Fibroblast of the conjunctiva (primary cell): ENCODE measurements at places on chromosomes 12 and 14.

- DNase-seq: no peak
Measured at GRCh38 chr12:12305568-12306300, 38.9 kb upstream of the LRP6 start.

- no peak for DNase-seq
Measured at GRCh38 chr12:104669089-104669721, 212.5 kb downstream of the CHST11 start.

DNA sequence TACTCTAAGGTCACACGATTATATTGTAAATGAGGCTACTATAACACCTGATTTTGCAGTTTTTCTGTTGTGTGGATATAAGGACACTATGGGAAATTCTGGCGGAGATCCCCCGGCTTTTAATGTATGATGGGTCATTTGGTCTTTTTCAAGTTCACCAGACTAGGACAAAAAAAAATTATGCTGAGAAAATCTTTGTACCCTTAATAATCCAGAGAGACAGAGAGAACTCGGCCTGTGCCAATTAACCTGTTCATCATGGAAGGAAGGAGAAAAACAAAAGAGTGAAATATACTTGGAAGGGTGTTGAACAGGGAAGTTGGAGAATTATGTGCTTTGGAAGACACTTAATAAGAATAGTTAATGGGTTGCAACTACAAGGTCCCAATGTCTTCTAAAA lies 62.2 kb upstream of the KICS2 start:
- no peak for DNase-seq

DNA sequence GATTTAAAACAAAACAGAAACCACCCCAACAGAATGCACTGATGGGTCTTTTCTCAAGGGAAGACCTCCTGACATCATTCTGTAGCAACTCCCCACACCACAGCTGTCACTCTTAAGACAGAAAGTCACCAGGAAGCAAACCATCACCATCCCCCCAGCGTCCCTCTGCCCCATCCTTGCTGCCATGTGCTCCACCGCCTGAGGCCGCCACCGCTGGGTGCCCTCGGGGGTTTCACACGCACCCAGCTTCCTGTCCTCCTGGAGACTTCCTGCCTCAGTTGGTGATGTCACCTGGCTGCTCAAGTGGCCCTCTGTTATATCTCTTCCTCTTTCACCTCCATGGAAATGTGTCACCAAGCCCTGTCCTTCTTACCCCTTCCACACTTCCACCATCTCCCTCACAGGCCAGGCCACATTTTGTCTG lies 71.4 kb upstream of the GPR68 start:
- no peak for DNase-seq

DNA sequence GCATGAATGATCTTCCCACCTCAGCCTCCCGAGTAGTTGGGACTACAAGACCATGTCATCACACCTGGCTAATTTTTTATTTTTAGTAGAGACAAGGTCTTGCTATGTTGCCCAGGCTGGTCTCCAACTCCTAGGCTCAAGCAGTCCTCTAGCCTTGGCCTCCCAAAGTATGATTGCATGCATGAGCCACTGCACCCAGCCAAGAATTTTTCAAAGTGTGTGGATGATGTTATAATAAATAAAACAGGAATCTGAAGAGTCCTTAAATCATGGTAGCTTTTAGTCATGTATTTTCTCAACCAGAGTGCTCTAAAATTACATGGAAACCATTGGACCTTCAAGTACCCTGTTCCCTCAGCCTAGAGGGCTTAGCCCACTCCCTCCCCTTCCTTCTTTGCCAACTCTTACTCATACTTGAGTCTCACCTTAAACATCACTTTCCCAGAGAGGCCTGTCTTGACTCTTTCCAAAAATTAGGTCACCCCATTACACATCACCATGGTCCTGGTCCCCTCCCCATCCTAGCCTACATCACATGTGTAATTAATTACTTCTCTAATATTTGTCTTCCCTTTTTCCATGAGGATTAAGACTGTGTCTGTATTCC lies 52.2 kb upstream of the BICDL1 start:
- DNase-seq: no peak

DNA sequence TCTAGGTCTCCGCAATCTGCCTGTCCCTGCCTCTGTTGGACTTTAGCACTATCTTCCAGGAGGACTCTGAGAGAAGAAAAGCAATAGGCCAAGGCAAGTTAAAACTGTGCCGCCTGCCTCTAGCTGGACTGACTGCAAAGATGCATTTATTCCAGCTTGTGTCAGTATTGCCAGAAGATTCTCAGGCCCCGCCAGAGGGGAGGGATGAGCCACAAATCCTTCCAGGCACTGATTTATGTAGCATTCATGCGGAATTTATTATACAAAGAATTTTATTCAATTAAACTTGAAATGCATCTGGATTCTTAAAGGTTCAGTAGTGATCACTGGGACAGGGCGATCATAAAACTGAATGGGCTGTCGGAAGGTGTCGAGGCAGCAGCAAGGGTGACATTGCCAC lies 19.8 kb downstream of the MMAB start:
- DNase-seq: no peak

GRCh38 chr12:123089140-123089539 lies 61.8 kb downstream of the PITPNM2 start:
- DNase-seq: no peak

DNA sequence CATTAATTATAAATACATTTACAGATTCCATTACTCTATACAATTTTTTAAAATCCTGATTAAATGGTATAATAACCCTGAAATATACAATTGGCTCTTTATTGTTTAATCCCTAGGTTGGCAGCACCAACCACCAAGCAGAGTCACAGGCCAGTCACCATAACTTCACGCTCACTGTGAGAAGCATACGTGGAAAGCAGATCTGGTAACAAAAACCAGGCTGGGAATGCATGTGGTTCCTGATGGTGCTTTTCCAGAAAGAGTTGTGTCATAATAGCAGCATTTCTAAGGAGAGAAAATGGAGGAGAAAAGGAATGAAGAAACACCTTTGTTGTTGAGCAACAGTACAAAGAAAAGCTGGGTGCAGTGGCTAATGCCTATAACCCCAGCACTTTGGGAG lies 66.1 kb downstream of the SIX6 start:
- DNase-seq: no peak

DNA sequence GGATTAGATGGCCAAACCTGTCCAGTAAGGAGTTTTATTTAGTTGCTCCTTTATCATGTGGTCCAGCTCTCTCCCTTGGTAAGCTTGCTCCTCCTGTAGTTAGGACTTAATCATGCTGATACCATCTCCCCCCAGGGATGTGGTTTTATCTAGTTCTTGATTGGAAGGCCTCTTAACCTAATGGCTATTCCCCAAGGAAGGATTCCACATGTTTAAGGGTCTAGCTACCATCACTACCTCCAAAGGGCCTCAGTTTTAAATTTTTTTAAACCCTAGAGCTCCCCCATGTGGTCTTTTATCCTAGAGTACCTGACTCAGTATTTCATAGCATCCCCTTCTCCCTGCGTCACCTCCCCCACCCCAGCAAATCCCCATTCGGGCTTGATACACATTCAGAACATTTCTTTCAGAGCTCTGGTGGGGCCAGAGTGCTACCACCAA lies 22.5 kb downstream of the MAP3K12 start:
- DNase-seq: no peak

- DNase-seq: no peak
Measured at GRCh38 chr12:27896419-27896990, 76.0 kb downstream of the PTHLH start.

DNA sequence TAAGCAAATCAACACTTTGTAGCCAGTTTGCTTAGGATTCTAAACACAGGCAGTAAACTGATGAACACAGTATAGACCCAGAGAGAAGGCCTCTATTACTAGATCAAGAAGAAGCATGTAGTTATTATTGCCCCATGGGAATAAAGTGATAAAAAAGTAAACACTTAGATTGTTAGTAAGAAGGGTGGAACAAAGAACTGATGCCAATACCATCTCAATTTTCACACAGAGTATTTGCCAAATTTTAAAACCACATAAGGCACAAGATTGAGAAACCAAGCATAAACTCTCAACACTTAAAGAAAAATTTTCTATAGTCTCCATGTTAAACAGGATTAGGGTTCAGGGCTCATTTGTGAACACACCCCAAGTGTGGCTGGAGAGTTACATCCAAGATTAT lies 77.0 kb upstream of the SYT1 start:
- DNase-seq: no peak

DNA sequence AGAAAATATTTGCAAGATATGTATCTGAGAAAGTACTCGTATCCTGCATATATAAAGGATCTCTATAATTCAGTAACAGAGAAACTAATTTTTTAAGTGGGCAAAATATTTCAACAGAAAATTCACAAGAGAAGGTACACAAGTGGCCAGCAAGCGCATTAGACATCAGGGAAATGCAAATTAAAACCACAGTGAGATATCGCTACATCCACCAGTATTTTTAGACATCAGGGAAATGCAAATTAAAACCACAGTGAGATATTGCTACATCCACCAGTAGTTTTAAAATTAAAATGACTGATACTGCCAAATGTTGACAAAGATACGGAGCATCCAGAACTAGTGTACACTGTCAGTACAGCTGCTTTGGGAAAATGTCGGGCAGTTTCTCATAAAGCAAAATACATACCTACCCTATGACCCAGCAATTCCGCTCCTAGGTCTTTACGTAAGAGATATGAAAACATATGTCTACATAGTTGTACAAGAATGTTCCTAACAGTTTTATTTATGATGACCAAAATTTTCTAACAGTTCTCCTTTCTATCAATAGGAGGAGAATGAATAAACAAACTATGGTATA lies 2.8 kb upstream of the KCNK13 start:
- no peak for DNase-seq

DNA sequence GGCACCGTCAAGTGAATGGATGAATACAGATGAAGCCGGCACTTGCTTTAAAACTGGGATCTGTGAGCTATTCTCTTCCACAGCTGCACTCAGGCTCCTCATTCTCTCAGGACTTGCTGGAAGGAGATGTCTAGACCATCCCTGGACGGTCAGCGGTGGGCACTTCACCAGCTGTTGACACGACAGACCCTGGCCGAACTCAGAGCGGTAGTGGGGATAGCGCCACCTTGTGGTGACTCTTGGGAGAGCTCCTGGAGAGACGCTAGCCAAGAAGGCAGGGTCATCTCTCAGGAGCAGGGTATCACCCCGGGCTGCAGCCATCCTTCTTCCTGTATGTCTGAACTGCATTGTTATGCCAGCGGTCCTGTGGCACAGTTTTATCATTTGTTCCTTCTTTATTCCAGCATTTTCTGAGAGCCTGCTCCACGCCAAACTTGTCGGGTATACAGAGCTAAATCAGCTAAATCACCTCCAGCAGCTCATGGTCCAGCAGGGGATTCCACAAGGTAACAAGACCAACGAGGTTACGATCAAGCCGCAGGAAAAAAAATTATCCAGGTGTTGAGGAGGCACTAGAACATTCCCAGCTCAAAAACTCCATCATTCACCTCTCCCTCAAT lies 10.0 kb downstream of the WNT1 start:
- DNase-seq: peak; percentile 6

GRCh38 chr12:70663838-70664237 lies 26.6 kb upstream of the PTPRB start:
- DNase-seq: no peak
